ENCODE measurements at places on chromosomes 16 and 17. TPM values are rescaled to one million over a fixed set of nuclear protein-coding genes. Genes with fewer than 3 reads are reported as not detected.
A peak's percentile ranks its signal among the peaks of the same experiment; 100 is the strongest.

- DNase-seq = no peak
Observed at GRCh38 chr16:75456971-75457370, 7.5 kb downstream of the TMEM170A start.

DNA sequence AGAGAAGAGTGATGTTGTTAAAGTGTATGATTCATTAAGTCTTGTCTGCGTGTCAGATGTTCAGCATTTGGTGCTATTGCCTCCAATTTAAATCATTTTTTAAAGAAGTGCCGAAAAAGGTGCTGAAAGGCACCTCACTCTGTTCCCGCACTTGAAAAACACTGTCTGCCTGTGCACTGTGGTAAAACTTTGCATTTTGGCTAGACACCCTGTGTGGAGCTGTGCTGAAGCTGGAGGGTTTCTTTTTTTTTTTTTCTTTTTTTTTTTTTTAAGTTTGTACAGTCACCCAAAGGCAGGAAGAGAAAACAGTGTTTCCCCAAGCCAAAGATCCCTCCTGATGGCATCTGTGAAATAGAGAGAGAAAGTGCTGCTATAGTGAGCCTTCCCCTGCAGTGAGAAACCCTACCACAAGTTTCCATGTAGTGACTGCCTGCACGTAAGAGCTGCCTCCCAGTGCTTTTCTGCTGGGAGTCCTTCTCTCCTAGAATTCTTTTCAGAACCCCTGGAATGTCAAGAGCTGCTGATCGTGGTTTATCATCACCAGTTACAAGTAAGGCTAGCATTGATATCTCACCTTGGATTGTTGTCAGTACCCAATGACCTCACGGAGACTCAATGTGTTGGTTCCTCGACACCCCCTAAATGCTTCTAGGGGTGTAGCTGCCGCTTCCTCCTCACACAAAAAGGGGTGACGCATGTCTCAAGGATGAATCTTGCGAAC lies 116.0 kb upstream of the SOX9 start:
- DNase-seq = no peak

DNA sequence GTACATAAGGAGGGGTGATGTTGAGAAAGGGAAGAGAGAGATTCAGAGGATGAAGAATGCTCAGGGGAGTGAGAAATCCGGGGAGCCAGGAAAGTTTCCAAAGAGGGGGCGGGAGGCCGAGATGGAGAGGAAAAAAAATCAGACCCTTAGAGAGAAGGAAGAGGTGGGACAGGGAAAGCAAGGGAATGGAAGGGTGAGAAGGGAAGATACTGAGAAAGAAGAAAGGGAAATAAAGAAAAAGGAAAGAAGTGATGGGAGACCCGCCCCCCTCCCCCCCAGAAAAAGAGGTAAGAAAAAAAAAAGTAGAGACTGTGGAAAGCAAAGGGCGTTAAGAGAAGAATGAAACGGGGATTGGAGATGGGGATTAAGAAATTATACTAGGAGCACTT lies 507 bp downstream of the DYNLRB2 start:
- no peak for DNase-seq

GRCh38 chr17:63542942-63543821 lies 7.1 kb upstream of the DCAF7 start:
- DNase-seq = no peak

DNA sequence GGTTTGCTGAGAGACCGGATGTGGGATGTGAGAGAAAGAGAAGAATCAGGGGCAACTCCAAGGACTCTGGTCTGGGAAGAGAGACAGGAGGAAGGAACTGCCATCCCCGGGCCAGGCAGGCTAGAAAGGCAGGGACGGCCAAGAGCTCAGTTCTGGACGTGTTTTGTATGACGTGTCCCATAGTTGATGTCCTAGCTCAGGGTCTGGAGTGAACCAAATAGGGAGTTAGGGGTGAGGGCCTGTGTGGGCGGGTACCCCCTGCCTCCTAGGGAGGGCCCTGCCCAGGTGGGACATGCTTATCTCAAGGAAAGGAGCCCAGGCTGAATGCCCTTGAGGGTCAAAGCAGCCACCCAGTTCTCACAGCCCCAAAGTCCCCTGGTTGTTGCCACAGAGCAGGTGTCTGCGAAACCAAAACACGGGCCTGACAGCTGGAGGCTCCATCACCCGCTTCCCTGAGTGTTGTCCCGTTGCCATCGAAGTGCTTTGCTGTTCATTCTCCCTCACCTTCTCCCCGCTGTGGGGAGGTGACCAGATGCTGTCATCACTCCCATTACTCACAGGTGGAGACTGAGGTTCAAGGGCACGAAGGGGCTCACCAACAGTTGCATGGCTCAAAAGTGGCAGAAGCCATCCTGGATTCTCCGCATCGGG lies 7.5 kb downstream of the ABCC3 start:
- no peak for DNase-seq

- no peak for DNase-seq
Observed at GRCh38 chr16:11151156-11151884, 104.7 kb downstream of the SOCS1 start.

DNA sequence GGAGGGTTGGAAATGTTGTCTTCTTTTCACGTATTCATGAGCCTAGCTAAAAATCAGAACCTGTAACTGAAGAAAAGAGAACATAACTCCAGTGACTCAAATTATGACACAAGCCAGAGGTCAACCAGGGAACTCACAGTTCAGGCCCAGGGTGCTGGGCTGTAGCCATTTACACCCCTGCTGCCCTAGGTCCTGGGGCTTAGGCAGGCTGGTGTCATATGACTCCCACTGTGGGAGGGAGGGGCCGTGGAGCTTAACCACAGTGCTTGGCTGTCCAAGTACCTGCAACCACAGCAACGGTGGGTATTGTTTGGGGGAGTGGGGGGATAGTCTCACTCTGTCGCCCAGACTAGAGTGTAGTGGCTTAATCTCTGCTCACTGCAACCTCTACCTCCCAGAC lies 71.1 kb upstream of the AMZ2 start:
- no peak for DNase-seq

GRCh38 chr17:26774291-26775218 lies 519.4 kb upstream of the WSB1 start:
- DNase-seq = no peak

DNA sequence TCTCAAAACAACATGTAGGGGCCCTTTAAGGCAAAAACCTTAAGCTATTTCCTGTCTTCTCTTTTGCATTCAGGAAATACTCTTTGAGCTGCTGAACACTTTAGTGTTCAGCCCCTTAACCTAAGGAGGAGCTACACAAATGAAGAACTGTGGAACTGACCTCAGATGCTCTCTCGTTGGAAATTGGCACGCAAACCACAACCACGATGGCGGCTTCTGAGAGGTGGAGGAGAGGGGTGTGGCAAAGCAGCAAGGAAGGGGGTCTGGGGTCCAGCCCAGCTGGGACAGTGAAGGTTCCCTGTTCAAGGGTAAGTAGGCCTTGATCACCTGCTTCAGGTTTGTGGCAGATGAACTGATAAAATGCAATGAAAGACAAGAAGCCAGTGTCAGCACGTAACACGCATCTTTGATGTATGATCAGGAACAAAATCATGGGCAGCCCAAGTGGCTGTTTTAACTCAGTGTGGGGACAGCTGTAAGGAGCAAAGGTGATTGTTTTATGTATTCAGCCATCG lies 291.6 kb upstream of the TNRC6C start:
- no peak for DNase-seq

GRCh38 chr16:3857189-3858043 lies 23.1 kb downstream of the CREBBP start:
- DNase-seq = no peak

DNA sequence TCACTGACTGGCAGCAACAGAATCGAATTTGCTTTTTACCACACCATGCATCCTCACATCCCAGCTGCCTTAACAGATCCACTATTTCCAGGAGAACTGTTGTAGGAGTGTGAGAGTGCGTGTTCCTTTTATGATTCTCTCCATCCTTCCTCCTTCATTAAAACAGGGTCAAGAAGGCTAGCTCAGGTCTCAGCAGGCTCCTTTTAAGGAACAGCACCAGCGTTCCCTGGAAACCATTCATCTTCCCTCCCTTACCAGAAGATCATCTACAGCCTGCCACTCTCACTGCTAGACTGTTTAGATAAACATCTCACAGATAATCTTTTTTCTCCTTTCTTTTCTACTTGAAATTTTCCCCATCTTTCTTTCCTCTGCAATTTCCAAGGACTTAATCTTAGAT lies 1531.9 kb upstream of the CDH8 start:
- no peak for DNase-seq

DNA sequence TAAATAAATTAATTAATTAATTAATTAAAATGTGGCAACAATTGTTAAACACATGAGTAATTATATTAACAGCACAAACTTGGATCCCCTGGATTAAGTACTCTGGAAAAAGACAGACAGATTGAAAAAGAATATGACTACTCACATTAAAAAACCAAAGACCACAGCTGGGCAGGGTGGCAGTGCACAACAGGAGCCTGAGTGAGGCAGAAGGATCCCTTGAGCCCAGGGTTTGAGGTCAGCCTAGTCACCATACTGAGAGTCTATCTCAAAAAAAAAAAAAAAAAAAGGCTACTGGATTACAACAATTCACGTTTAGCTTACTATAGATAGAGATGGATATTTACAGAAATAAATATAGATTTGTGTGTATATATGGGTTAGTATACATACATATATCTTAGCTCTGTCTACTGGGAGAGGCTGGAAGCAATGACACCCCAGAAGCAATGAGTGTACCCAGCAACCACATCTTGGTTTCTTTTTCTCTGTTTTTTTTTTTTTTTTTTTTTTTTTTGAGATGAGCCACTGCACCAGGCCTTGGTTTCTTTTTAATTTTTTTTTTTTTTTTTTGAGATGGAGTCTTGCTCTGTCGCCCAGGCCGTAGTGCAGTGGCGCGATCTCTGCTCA lies 10.6 kb upstream of the SUZ12 start:
- no peak for DNase-seq

DNA sequence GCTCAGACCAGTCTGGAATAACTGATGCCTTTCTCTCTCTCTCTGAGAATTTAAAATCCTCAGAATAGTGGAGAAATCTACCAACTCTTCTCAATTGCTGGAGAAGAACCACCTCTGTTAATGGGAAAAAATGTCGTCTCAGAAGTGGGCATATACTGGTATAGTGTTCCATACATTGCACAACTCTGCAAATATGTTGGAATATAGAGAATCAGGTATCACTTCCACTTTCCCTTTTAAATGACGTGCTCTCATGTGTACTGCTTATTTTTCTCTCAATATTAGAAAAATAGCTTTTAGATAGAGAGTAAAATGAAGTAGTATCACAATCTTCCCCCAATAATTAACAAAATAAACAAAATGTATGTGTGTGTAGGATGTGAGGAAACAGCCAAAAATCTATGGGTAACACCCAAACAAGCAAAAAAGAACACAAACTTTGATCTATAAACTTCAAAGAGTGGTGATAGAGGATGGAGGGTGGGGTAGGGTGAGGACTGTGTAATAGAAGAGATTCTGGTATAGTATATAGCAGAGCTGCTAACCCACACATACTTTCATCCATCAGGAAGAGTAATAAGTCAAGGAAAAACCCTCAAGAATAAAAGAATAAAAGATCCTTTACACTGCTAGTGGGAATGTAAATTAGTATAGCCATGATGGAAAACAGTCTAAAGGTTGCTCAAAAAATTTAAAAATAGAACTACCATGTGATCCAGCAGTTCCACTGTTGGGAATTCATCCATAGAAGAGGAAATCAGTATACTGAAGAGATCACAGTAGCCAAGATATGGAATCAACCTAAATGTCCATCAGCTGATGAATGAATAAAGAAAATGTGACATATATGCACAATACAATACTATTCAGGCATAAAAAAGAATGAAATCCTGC lies 46.9 kb downstream of the NFATC3 start:
- no peak for DNase-seq

GRCh38 chr17:65181237-65182061 lies 44.3 kb downstream of the RGS9 start:
- no peak for DNase-seq

DNA sequence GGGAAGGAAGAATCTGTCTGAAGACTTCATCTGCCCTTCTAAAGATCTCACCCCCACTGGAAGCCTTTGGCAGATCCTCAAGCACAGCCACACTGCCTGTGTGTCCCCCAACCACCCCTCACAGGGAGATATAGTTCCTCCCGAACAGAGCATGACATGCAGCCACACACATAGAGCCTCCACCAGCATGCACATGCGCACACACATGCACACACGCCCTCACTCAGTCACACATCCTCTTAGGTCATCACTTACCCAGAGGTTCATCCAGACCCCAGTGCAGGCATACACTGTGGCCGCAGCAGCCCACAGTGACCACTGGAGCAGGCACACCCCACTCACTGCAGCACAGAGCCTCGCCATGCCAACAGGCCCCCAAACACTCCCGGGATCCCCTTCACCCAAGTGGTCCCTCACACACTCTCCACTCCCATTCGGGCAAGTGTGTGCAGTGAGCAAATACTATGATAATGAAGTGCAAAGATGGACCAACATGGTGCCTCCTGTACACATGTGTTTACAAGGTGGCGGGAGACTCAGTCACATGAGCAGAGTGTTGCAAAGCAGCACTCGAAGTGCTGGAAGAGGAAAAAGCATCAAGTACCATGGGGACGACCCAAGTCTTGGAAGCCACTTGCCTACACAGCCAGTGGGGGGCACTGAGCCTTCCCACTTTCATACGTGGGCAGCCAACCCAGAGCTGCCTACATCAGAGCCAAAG lies 17.0 kb upstream of the SP6 start:
- no peak for DNase-seq

GRCh38 chr17:77852731-77853130 lies 105.8 kb upstream of the TNRC6C start:
- peak; percentile 80 for DNase-seq

DNA sequence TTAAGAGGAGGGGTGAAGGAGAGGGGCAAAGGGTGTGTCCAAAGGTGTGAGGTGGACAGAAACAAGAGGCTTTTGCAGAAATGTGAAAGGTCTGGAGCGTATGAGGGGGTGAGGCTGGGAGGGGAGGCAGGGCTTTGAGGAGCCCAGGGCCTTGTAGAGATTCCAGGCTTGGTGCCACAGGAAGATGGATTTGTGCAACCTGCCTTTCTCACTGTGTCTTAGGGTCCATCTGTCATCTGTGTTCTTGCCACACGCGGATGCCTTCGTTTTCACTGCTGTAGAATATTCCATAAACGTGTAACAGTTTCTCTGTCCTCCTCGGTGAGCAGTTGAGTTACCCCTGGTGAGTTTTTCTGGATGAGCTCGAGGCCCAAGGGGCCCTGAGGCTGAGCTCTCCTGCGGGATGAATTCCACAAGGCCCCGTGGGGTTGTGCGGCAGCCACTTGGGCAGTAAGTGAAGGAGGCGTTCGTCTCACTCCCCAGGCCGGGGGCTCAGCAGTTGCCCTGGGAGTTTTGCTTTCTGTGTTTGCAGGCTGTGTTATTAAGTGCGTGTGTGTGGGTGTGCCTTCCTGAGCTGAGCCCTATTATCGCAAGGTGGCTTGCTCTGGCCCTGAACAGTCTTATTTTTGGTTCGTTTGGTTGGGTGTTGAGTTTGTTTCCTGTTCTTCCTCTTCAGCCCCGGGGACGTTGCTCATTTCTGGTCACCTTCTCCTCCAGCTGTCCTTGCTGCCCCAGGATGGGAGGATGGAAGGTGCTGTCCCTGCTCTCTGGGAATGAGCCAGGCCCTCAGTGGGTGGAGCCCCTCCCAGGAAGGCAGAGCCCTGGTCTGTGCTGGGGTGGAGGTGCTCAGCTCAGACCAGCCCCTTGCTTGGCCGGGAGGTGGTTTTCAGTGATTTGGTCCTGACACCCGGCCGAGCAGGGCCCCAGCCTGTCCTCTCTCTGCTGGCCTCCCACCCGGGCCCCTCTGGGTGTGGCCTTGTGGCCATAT lies 28.4 kb downstream of the BAIAP2 start:
- no peak for DNase-seq

- DNase-seq = no peak
Observed at GRCh38 chr16:58449768-58450167, 50.2 kb upstream of the NDRG4 start.

The CA7 gene
- total RNA-seq = not detected

The TLCD2 gene
- 4.2 TPM for total RNA-seq

The OR2C1 gene
- total RNA-seq = not detected

The IKZF3 gene
- total RNA-seq = not detected
